Small intestine (tissue), 16 donors: ENCODE measurements at places on chromosomes 16 and 17.

GRCh38 chr17:4945176-4945943 is 3.0 kb downstream of the PFN1 start:
- DNase-seq: peak; percentile 92

DNA sequence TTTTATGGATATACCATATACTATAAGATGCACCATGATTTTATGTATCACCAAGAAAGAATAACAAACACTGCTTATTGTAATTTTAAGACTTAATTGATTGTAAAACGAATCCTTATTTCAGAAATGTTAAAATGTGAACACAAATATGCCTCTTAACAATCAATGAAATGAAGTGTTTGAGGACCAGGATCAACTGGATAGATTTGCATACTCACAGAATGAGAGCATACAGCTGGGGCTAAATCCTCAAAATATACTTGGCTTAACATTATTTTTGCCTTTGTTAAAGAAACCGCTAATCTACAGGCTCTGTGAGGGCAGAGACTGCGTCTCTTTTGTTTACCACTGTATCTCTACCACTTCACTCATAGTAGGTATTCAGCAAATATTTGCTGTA is 93.6 kb downstream of the SPACA3 start:
- no peak for DNase-seq

- DNase-seq: no peak
Observed at GRCh38 chr17:4944163-4944553, 4.1 kb downstream of the RNF167 start.

DNA sequence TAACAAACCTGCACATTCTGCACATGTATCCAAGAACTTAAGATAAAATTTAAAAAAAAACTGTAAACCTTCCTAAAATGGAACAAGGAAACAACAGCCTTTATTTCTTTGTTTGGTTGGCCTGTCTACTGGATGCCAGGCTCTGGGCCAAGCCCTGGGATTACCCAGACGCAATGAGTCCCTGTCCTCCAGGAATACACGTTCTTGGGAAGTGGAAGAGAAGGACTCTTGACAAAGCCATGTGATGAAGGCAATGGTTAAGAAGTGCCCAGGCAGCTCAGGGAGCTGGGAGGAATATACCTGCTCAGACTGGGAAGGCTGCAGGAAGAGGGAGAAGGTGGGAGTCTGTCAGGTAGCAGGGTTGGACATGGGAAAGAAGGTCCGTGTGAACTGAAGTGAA is 115.4 kb downstream of the AXIN2 start:
- DNase-seq: no peak

DNA sequence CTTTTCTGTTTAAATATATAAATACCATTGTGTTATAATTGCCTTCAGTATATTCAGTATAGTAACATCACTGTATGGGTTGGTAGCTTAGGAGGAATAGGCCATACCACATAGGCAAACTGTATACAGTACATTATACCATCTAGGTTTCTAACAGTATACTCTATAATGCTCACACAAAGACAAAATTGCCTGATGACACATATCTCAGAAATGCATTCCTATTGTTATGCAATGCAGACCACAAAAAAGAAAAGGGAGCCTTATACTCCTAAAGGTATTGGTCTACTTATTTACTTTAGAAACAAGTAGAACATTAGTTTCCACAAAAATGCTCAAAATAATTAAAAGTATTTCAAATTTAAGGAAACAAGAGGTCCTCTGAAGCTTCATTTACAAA is 47.9 kb downstream of the SETD6 start:
- no peak for DNase-seq

DNA sequence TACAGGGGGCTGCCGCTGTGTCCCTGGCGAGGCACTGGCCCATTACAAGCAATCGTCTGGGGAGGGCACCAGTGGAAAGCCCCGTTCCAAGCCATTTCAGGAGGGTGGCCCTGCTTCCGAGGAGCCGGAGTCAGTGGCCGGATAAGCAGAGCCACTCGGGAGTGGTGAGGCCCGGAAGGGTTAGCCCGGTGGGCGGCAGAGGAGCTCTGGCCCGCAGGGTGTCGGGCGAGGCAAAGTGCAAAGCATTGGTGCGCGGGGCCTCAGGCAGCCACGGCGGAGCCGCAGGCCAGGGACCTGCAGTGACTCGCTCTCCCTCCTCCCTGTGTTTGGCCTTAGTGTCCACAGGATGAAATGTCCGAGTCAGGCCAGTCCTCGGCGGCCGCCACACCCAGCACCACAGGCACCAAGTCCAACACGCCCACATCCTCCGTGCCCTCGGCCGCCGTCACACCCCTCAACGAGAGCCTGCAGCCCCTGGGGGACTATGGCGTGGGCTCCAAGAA is 24.6 kb downstream of the NME3 start:
- DNase-seq: no peak

GRCh38 chr17:50076591-50077235 is 18.4 kb upstream of the PDK2 start:
- DNase-seq: peak; percentile 34

GRCh38 chr16:2511996-2512734 is 1.6 kb upstream of the ATP6V0C start:
- DNase-seq: no peak

GRCh38 chr16:67883872-67884261 is 818 bp upstream of the NRN1L start:
- DNase-seq: peak; percentile 54

DNA sequence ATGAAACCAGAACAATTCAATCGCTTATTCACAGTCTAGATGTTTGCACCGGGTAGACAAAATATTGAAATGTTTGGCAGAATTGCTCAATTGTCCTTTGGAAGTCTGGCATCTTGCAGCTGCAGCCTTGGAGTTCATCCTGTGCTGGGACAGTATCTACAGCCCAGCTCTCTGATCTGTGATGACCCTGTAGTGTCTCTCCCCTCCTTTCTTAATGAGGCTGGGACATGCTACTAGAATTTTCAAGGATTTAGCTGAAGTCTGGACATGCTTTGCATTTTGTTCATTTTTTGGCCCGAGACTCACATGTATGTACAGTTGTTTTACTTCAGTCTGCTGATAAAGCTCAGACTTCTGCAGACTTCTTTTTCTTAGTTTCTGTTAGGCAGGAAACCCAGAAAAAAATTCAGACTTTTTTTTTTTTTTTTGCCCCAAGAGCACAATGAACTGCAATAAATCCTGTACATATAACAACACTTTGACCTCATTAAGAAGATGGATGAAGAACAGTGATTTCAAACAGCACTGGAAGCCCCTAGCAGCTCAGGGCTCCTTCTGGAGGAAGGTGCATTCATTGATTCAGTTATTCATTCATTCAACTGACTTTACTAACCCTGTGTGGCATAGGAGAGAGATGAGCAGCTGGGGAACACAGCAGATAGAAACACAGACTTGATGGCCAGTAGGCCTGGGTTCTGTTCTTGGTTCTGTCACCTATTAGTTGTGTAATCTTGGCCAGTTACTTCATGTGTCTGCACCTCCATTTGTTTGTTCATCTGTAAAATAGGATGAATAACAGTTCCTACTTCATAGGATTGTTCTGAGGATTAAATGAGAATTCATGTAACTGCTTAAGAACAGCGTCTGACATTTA is 210.0 kb downstream of the MAP2K4 start:
- no peak for DNase-seq

DNA sequence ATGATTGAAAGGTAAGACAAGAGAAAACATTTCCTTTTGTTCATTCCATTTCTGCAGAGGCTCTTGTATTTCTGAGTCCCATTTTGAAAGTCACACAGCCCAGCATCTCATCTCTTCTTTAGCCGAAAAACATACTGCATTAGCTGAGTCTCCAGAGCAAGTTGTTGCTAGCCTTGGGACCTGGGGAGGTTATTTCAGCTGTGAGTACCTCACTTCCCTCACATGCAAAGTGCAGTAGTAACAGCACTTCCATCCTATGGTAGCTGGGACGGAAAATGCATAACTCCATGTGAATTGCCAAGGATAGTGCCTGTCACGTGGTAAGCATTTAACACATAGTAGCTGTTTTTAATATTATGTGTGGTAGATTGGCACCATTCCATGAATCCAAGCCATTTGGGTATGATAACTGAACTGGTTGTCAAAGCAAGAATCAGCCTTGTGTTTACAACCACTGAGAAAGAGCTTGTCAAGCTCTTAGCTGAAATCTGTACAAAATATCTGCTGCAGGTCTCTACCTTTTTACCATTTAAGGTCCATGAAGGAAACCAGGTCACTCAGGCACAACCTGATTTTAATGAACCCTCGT is 345.7 kb downstream of the CDH13 start:
- DNase-seq: no peak

GRCh38 chr17:21177401-21177800 is 36.6 kb downstream of the TMEM11 start:
- DNase-seq: no peak

DNA sequence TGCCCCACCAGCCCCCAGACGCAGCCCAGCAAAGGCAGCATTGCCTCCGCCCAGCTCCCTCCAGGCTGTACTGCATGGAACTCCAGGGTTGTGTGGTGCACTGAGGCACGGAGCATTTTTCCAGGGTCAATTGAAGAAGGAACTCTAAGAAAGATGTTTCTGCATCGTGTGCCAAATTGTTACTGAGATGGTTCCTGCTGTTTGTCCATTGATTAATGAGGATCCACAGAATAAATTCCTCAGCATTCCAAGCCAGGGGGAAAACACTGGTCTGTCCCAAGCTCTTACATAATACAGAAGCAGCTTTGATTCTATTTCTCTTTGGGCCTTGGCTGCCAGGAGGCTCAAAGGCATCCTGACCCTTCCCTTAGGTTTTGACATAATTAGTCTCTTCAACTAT is 80.9 kb downstream of the ZNF423 start:
- no peak for DNase-seq

GRCh38 chr16:15035163-15035729 is 20.6 kb downstream of the NTAN1 start:
- DNase-seq: no peak

- no peak for DNase-seq
Observed at GRCh38 chr17:38441429-38442061, 13.3 kb downstream of the ARHGAP23 start.

GRCh38 chr17:5631958-5632590 is 47.8 kb upstream of the NLRP1 start:
- DNase-seq: no peak

DNA sequence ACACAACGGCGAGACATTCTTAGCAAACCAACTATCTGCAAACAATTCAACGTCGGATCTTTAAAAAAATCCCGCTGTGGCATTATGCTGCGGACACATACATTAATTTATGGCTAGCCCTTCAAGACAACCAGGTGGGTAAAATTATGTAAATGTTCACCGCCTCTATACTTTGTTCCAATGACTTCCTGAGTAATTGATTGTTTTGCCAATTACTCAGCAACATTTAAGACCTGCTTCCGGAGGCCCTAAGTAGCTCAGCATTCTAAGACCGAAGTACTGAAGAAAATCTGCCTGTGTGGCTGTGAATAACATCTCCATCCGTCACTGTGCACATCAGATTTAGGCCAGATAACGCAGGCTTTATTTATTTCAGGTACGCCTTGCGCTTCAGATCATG is 23.3 kb downstream of the QPRT start:
- DNase-seq: no peak

DNA sequence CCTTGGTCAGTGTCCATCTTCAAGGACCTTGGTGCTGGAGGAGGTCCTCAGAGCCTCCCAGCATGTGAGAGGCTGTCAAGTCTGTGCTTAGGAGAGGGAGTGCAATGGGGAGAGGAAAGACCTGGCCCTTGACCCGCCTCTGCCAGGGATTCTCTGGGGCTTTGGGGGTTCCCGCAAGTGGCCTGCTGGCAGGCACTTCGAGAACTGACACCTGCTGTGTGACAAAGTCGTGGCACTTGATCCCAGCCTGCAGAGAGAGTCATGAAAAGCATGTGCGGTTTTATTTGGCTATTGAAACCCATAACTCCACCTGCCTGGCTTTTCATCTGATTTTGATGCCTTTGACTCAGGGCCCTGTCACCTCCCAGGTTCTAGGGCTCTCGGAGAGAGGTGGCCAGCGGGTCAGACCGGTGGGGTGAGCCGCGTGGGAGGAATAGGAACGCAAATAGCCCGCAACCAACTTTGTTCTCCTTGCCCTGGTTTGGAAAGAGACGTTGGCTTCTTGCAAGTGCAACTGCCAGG is 42.8 kb upstream of the GSE1 start:
- DNase-seq: no peak

GRCh38 chr16:87961623-87962022 is 10.4 kb downstream of the BANP start:
- no peak for DNase-seq

GRCh38 chr17:21199311-21199710 is 14.7 kb downstream of the TMEM11 start:
- DNase-seq: no peak

DNA sequence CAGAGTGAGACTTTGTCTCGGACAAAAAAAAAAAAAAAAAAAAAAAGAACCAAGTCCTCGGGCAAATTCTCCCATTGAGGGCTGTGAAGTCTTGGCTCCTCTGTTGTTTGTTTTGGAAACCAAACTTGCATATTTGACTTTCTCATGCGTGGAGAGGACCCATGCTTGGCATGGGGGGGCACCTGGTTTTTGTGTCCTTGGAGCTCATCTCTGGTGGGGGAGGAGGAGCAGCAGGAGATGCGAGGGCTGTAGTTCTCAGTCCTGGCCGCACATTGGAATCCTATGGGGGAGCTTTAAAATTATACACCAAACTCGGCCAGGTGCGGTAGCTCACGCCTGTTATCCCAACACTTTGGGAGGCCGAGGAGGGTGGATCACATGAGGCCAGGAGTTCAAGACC is 74.5 kb downstream of the ABCC6 start:
- DNase-seq: no peak

DNA sequence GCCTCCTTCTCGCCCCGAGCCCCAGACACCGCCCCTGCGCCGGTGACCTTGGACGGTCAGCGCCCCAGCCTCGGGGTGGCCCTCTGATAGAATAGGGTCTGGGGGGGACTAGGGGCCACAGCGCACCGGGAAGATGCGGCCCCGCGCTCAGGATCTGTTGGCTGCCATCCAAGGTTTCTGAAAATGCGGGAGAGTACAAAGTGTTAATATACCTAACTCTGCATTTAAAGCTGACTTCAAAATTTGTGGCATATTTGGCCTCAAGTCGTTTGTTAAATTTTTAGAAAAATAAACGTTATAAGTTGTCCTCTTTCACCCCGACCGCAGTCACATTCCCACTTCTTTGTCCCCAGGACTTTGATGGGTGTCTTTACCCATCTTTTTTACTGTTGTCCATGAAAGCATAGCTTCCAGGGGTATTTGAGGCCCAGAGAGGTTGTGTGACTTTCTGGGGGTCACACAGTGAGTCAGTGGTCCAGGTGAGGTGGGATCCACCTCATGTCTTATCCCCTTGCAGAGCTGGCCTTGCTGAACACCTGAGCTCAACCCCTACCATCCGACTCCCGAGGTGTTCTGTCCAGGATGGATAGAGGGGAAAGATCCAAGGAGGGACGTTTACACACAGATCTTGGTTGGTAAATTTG is 796 bp downstream of the NT5M start:
- no peak for DNase-seq
